ENCODE measurements at places on chromosomes 3 and 15.

- DNase-seq: no peak
These were observed 76.0 kb downstream of the SSR3 start for GRCh38 chr3:156478891-156479290.

DNA sequence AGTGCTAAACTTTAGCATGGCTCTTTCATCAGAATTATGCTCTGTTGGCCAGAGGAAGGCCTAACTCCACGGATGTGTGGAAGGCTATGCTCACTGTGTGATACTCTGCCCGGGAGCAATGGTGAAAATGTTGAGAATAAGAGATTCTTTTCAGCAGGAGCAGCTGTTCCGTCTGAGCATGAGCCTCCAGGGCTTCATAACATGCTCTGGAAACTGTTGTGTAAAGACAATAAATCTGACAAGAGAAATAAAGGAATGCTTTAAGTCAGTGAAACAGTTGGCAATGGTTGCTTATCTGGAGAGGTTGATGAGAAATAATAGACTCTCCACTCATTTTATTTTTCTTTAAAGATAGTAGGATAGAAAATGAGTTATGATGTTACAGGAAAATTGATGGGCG lies 269.8 kb downstream of the DIPK2A start:
- no peak for DNase-seq

DNA sequence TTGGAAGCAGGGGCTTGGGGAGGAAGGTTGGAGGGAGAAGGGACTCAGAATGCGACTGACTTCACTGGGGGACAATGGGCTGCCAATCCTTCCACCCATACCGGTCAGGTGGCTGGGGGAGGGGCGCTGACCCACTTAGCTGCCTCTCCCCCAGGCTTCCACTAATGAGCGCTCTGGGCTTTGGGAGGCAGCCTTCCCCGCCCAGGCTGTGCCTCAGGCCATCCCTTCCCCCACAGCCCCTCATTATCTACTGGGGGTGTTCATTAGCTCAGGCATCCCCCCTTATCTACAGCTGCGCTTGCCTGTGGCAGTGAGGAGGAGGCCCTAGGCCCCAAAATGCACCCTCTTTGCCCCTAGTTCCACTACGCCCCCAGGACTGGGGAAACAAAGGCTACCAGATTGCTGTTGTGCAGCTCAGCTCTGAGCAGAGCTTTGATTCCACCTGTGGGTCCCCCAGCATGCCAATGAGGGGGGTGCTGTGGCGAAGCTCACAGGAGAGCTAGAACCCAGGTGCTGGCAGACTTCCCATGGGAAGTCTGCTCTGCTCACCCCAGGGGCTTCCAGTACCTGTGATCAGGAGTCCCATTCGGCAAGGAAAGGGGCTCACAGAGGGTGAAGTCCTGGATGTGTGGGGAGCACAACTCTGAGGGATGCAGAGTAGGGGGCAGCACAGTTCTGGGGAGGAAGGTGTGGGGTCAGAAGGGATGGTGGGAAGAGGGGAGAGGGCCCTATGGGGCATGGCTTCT lies 29.4 kb upstream of the SEMA3F start:
- DNase-seq: no peak

GRCh38 chr3:100976611-100977010 lies 16.6 kb downstream of the ABI3BP start:
- DNase-seq: no peak

DNA sequence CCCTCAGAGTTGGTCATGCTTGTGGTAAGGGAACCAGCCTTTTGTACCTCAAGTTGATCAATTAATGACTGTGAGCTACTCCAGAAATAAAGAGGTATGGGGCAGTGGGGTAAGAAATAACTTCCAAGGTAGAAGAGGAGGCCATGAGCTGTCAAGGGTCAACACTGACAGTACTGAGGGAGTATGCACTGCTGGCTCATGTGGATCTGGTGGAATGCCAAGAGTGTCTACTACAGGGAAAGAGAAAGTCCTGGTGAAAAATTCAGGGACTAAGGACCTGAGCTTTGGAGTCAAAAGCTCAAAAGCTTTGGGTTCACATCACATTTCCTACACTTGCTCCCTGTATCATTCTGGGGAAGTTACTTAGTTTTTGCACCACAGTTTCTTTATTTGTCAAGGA lies 154.9 kb downstream of the SEMA6D start:
- DNase-seq: no peak

DNA sequence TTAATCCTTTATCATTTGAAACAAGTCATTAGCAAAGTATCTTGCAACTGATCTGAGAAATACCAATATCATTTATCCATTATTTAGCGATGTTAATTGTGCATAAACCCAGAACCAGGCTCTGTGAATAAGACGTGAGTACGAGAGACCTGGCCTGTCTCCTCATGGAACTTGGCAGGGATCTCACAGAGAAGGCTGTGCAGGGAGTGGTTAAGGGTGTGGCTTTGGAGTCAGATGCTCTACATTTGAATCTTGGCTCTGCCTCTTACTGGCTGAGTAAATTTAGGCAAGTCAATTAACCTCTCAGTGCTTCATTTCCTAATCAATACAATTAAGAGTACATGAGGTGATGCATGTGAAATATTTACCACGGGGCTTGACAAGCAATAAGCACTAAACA lies 39.9 kb upstream of the TBL1XR1 start:
- DNase-seq: no peak

DNA sequence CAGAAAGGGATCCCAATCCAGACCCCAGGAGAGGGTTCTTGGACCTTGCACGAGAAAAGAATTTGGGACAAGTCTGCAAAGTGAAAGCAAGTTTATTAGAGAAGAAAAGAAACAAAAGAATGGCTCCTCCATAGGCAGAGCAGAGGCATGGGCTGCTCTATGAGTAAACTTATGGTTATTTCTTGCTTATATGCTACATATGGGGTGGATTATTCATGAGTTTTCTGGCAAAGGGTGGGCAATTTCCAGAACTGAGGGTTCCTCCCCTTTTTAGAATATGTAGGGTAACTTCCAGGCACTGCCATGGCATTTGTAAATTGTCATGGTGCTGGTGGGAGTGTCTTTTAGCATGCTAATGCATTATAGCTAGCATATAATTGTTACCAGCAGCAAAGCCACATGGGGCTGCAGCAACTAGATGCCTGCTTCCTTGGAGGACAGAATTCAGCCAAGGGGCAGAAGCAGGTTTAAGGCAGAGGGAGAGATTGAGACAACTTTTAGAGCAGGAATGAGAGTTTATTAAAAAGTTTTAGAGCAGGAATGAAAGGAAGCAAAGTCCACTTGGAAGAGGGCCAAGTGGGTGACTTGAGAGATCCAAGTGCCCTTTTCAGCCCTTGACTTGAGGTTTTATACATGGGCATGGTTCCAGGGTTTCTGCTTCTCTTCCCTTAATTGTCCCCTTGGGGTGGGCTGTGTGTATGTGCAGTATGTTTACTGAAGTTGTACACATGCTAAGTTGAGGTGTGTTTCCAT lies 41.3 kb downstream of the METTL6 start:
- no peak for DNase-seq

GRCh38 chr3:191313296-191313695 lies 15.9 kb upstream of the CCDC50 start:
- no peak for DNase-seq

GRCh38 chr3:27715454-27715806 lies 6.7 kb downstream of the EOMES start:
- no peak for DNase-seq

DNA sequence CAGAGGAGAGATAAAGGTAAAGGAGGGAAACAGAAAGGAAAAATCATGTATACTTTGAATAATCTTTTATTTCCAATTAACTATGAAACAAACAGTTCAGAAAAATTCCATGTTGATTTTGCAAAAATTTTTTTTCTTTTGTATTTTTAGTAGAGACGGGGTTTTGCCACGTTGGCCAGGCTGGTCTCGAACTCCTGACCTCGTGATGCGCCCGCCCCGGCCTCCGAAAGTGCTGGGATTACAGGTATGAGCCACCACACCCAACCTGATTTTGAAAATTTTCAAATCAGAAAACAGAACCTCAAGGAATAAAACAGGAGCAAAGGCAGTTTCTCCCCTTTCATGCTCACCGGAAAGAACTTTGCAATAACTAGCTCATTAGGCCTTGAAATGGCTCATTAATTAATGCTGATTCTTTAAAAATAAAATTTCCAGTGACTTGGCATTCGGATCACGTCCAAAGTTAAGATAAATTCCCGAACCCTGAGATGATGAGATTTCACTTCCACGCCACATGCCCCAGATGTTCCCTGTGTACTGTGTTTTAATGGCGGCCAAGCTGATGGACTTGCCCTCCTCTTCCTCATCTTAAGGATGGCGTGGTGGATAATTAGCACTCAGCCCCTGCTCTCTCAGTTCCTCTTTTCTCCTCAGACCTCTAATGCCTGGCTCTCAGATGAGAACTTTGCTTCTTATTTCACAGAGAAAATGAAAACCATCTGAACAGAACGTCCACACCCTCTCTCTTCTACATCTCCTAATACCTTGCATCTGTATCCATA lies 10.8 kb downstream of the BCL2L10 start:
- DNase-seq: no peak
